ENCODE measurements at places on chromosomes 3 and 15.

- DNase-seq = no peak
Observed at GRCh38 chr3:25885544-25885943, 95.7 kb downstream of the OXSM start.

- no peak for DNase-seq
Observed at GRCh38 chr3:161014843-161015749, 90.1 kb downstream of the B3GALNT1 start.

- DNase-seq = peak; percentile 53
Observed at GRCh38 chr3:53846134-53846850, at the start of the genes CHDH and IL17RB. Gene CHDH, minus strand, starts transcription at chr3:53846419. Its CDS starts 22,411 bp downstream, at chr3:53824008. Gene IL17RB, plus strand, starts transcription at chr3:53846568. Its CDS starts 21 bp downstream, at chr3:53846589.

- no peak for DNase-seq
Observed at GRCh38 chr3:114892131-114892879, 254.8 kb downstream of the ZBTB20 start.

- DNase-seq = no peak
Observed at GRCh38 chr15:77112838-77113504, 42.1 kb upstream of the TSPAN3 start.

DNA sequence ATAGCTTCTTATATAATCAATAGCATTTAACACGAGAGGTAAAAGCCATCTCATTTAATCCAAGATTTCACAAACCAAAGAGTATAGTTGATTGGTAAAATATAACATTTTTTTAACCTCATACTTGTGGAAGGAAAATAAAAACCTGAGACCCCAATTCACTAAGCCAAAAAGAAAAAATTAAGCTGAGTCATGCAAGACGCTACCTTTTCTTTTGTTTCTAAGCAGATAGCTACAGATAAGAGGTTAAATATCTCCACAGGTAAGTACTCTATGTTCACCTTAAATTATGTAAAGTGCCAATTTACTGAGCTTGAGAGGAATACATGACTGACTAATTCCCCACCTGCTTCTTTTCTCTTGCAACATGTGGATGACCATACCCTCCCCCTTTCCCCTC, 656.4 kb downstream of the MECOM start:
- no peak for DNase-seq

DNA sequence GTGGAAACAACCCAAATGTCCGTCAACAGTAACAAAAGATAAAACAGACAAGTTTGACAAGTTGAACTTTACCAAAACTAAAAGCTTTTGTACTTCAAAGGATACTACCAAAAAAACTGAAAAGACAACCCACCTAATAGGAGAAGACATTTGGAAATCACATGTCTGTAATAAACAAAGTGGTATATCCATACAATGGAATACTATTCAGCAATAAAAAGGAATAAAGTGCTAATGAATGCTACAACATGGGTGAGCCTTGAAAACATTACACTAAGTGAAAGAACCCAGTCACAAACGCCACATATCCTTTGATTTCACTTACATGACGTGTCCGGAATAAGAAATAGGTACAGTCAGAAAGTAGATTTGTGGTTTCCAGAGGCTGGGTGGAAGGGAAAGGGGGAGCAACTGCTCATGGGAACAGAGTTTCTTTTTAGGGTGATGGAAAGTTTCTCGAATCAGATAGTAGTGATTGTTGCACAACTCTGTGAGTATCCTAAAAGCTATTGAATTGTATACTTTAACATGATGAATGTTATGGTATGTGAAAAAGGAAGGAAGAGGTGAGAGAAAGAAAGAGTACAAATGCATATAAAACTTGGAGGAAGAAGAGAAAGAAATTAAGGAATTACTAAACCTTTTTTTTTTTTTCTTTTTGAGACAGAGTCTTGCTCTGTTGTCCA, 72.7 kb upstream of the ABHD2 start:
- DNase-seq = no peak

DNA sequence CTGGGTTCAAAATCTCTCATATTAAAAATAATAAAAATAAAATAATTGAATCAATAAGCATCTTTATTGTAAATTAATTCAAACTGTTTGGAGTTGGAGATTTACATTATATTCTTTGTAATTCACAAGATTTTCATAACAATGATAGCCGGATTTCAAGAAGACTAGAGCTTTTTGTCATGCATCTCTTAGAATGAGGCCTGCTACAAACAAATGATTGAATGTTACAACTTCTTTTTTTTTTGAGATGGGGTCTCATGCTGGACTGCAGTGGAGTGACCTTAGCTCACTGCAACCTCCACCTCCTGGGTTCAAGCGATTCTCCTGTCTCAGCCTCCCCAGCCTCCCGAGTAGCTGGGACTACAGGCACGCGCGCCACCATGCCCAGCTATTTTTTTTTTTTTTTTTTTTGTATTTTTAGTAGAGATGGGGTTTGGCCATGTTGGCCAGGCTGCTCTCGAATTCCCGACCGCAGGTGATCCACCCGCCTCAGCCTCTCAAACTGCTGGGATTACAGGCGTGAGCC, 3.5 kb downstream of the SLTM start:
- DNase-seq = no peak

DNA sequence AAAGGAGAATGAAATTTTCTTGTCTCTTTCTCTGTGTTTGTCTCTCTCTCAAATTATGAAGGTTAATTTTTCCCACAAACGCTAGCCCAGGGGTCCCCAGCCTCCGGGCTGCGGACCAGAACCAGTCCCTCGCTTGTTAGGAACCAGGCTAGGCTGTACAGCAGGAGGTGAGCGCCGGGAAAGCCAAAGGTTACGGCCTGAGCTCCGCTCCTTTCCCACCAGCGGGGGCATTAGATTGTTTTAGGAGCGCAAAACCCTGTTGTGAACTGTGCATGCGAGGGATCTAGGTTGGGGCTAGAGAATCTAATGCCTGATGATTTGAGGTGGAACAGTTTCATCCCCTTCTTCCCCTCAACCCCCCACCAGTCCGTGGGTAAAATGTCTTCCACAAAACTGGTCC, 74.7 kb upstream of the ZNF385D start:
- no peak for DNase-seq

GRCh38 chr3:31946484-31947081, 34.5 kb downstream of the OSBPL10 start:
- no peak for DNase-seq

DNA sequence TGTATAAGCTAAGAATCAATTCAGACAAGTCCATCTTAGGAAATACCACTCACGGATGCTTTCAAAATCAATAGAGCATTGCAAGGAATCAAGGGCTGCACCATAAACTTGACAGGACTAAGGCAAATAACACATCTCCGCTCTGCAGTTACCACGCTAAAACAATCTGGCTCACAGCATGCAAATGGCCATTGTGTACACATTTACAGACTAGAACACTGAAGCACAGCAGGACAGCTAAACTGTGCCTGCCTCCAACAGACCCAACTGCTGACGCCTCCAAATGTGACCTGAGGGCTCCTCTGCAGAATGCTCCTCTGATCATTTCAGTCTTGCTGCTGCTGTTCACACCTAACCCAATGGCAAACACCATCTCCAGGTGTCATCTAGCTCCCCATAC, 104.3 kb downstream of the MEX3B start:
- no peak for DNase-seq

GRCh38 chr3:100562224-100562857, 47.1 kb upstream of the ADGRG7 start:
- DNase-seq = no peak

DNA sequence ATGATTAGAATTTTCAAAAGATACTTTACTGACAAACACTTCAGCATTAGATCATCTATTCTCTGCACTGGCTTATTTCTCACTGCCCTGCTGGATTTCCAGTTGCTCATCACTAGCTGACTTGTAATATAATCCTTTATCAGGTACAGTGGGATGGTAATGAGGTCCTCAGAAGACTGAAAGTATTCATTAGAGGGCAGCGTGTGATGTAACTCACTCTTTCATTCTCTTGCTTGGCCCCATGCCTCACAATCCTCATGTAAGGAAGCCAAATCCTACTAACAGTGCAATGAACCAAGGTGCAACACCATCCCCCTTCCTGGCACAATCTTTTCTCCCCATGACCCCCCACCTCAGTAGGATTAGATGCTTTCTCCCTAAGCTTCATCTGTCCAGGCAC, 289.9 kb downstream of the CTNNB1 start:
- DNase-seq = no peak

GRCh38 chr3:114307222-114307830, 13.5 kb downstream of the TIGIT start:
- DNase-seq = no peak

GRCh38 chr15:73601451-73602445, 31.4 kb downstream of the NPTN start:
- DNase-seq = no peak

DNA sequence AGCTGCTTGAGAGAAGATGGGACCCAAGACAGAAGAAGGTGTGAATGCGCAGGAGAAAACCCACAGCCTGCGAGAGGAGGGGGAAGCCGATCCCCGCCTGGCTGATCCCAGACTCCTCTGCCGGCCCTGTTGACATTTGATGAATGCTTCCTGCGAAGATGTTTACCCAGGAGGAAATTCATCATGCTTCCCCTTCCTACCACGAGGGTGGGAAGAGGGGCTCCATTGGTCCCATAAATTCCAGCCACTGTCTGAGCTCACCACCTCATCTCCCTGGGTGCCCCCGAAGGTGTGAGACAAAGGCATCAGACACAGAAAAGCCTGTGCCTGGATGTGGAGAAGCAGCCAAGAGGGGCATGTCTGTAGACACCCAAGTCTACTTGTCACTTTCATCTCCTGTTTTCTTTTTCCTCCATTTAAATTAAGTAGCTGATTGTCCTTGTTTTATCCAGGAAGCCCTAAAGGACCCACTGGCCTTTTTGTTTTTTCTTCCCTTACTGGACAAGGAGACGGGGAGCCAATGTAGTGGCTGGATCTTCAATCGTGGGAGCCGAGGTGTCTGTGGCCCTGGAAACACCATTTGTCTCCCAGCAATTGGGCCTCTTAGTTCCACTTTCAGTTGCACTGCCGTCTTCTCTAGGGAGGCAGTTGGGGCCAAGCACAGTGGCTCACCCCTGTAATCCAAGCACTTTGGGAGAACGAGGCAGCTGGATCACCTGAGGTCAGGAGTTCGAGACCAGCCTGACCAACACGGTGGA, 95.3 kb upstream of the HES1 start:
- no peak for DNase-seq

DNA sequence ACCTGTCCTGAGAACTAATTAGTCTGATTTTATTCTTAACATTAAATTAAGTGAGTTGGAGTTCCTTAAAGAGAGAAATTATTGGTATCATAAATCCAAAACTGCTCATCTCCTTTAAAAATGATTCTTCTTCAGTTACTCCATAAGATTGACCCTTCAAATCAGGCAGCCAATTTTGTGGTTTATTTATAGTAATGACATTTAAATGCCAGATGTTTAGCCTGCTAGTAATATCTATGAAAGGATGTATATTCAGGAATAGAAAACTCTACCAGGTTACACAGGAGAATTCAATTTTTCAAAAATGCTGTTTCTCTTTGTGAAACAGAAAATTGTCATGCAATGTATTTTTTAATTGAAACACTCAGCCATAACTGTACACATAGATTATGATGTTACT, 457.8 kb upstream of the ROBO2 start:
- DNase-seq = no peak

DNA sequence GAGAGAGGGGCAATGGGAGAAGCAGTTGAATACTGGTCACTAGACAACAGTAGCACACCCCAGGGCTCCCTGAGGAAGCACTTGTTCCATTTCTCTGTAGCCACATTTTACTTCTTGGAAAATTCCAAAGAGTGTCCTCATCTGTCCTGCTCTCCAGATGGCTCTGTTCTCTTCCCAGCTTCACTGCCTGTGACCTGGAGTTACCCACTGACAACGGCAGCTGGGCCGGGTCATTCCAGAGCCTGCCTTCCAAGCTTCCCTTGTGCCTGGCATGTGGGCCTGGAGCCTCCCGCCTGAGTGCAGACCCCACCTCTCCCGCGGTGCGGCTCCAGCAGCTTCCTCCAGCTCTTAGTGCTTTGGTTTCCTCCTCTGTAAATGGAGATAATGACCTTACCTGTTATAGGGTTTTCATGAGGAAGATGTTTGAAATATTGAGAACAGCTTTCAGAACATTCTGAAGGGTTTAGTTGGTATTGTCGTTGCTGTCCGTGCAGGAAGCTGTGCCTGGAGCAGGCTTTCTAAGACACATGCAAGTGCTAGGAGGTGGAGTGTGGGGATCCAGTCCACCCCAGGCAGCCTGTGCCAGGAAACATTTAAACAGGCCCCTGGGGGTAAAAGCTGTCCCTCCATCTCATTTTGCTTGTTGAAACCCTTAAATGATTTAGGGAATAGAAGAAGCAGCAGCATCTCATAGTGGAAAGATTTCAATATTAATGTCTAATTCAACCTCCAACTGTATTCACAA, 24.8 kb downstream of the EFCC1 start:
- no peak for DNase-seq

Measured in GM19239 (cell line).